DMS53 (cell line): ENCODE measurements at places on chromosomes 11 and 22.
A peak's percentile ranks its signal among the peaks of the same experiment; 100 is the strongest.

DNA sequence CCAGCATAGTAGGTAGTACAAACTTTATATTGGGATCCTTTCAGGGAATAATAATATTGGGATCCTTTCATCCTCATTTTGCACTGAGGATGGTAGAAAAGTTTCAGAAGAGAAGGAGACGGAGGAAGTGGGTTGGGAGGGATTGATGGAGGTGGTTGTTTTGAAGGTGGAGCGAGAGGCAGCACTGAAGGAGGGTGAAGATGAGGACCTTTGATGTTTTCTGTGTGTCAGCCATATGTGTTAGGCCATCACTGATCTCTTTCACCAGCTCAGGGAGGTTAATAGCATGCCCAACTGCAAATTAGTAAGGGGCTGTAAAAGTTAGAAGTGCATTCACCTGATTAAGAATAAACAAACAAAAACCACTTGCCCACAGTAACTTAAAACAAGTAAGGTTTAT is 275.5 kb upstream of the B3GAT1 start:
- DNase-seq, result no peak

DNA sequence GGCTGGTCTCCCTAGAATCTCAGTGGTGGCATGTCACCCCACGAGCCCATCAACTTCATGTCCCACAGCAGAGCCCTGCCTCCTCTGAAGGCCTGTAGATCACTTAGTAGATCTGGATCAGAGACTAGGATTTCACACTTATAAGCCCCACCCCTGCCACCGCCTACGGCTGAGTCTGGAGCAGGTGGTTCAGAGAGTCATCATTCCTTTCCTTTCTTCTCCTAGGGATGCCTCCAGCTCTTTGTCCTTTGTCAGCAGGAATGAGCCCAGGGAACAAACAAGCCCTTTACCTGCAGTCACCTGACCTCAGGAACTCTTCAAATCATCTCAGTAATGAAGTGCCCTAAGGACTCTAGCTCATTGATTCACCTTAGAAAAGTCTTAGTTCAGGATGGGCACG is 37.8 kb downstream of the SCGB1A1 start:
- DNase-seq, result peak; percentile 69

GRCh38 chr11:83464160-83464944 is 178.2 kb upstream of the CCDC90B start:
- DNase-seq, result peak; percentile 27

DNA sequence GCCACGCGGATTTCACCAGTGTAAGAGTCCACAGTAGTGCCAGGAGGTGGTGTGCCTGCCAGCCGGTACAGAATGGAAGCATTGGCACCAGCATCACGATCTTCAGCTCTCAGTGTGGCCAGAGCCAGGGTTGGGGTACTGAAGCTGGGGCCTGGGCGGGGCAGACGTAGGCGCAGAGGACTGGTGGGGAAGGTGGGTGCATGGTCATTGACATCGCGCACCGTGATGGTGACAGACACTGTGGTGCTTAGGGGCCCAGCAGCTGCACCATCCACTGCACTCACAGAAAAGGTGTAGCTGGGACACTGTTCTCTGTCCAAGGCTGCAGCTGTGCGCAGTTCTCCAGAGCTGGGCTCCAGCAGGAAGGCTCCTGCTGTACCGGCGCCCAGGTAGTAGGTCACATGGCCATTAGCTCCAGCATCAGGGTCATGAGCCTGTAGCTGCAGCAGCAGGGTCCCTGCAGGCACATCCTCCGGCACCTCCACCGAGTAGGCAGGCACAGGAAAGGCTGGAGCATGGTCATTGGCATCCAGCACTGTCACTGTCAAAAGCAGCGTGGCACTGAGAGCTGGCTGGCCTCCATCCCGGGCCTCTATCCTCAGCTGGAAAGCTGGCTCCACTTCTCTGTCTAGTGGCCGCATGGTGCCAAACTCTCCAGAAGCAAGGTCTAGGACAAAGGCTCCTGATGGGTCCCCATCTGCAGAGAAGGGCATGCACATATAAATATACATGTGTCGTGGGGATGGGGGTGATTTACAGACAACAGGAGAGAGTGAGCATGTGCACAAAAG is 7.9 kb upstream of the TPP1 start:
- no peak for DNase-seq

DNA sequence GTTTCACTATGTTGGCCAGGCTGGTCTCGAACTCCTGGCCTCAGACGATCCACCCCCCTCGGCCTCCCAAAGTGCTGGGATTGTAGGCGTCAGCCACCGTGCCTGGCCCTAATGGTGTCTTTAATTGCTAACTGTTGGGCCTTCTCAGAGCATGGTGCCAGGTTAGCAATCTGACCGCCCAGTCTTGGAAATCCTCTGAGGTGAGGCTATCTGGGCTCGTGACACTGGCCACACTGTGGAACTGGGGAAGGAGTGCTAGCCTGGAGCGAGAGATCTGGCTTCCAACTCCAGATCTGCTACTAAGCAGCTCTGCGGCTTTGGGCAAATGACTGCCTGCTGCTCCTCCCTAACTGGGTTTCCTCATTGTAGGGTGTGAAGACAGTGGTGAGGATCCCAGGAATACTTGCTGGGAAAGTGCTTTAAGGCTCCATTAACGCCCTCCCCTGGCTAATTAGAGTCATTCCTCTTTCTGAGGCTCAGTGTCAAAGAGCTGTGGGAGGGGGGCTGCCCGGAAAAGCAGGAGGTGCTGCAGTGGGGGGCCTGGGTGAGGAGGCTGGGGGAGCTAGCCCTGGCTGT is 35.4 kb downstream of the CHRDL2 start:
- DNase-seq, result no peak

DNA sequence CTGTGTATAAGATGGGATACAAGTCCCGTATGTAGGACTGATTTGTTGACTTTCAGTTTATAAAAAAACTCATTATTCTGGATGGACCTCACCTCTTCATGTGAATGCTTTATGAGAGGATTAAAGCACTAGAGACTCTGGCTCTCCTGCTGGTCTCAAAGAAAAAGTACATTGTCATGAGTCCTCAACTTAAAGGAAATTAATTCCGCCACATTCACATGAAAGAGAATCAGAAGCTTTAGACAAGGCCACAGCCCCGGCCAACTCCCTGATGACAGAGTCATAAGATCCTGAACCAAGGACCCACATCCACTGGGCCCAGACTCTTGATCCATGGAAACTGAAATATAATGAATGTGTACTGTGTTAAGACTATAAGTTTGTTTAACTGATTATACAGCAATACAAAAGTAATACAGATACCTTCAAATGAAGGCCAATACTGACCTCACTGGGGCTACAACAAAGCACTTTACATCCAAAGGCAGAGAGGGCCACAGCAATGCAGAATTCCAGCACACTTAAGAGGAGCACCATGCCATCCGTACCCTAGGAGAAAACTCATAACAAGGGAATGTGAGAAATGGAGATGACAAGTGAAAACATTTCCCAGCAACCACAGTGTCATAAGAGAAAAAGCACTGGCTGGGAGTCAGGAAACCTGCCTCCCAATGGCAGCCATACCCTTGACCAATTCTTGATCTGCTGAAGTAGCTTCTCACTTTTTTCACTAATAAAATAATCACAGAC is 25.4 kb upstream of the MS4A6A start:
- no peak for DNase-seq
